ENCODE measurements at places on chromosomes 3 and 15. TPM values are rescaled to one million over a fixed set of nuclear protein-coding genes. Genes with fewer than 3 reads are reported as not detected.

CEMIP gene
- polyA plus RNA-seq = 2.6 TPM

CD96 gene
- polyA plus RNA-seq = not detected

GPR171 gene
- 8.1 TPM for polyA plus RNA-seq

EPHB3 gene
- 0.05 TPM for polyA plus RNA-seq

DGKG gene
- 73.5 TPM for polyA plus RNA-seq

CTXN2 gene
- 3.8 TPM for polyA plus RNA-seq

SLC22A14 gene
- 0.78 TPM for polyA plus RNA-seq

TSPAN3 gene
- polyA plus RNA-seq = 633 TPM

GOLGA6L4 gene
- polyA plus RNA-seq = 3.4 TPM

DUSP7 gene
- polyA plus RNA-seq = 0.25 TPM

Measured in Purkinje cell (primary cell).